ENCODE measurements at places on chromosomes 11 and 22.

DNA sequence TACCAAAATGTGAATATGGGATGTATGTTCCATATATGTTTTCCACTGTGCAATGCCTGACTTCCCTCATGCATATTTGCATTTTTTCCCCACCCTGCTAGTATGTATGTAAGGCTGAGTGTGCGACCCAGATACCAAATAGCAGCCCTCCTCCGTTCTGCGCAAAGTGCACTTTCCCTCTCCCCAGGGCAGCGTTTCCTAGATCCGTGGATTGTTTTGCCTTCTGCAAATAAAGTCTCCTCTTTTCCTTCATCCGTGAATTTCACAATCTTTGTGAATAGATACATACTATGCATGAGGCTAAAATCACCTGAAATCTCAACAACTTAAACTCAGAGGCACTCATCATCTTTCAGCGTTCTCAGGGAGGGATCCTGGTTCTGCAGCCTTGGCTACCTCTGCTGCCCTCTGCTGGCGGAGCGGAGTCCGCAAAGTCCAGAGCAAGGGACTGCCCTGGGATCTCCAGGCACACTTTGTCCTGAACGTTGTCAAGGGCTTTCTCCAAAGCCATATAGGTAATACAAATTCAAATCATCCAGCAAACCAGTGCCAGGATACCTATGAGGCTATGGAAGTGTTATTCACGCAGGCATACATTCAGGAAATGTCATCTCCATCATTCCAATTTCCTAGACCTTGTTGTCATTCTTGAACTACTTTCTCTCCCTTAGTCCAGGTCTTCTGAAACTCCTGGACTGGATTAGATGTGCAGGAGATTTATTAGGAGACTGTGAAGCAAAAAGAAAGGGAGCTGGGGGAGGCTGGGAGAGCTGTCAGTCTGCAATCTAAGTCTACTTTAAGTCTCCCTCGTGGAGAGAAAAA lies 53.1 kb downstream of the CNTF start:
- peak; percentile 31 for DNase-seq

GRCh38 chr11:61486011-61486620 lies 22.4 kb upstream of the LRRC10B start:
- DNase-seq: no peak

DNA sequence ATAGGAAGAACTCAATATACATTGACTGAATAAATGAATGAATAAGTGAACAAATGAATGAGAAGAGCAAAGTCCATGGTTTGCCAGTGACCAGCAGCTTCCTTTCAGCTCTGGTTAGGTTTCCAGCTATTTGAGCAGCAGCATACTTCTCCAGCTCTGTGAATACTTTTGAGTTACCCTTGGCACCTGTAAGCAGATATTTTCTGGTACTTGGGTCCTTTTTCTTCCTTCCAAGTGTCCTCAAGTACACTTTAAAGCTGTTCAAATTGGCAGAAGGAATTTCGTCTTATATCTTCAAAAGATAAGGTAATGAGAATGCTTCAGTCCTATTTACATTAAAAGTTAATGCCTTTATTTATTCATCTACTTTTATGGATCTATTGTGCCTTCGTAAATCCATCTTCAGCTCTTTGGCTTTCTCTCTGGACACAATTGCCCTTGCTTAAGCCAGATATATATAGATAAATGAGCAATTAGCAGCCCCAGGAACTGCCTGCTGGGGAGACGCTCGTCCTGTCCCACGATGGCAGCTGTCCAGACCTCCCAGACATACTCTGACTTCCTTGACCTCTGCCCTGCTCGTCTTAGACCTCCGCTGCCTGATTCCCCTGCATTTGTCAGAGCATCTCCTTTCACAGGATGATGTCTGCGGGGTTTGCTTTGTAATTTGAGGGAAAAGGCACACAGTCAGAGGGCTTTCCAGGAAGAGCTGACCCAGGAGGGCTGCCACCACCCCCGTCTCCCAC lies 926.3 kb downstream of the OPCML start:
- no peak for DNase-seq

- DNase-seq: no peak
Observed at GRCh38 chr11:19201737-19202605, at the start of gene CSRP3. TSS of gene CSRP3 (minus strand) at chr11:19201983. CDS start at chr11:19192448, 9,535 bp downstream.
